Activated CD4-positive, alpha-beta T cell treated with anti-CD3 and anti-CD28 coated beads, Interleukin-2, Interleukin-6, amounts not matched to agents 100 ng/mL and 50 ng/mL, durations not matched to agents 16 hours and 8 hours (primary cell): ENCODE measurements at places on chromosomes 12 and 14.

DNA sequence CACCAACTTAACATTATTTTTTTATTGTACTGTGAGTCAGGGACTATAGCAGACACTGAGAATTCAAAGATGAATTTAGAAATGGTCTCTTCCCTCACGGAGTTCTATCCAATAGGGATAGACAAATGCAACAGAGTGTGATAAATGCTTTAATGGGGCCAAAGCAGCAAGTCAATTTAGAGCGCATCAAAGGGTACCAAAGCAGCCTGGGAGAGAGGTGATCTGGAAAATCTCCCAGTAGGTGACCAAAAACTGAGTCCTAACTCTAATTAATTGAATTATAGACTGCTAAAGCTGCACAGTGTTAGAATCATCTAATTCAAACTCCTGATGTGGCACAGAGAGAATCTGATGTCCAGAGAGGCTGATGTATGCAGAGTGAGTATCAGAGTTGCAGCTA lies 2.6 kb downstream of the LIN7A start:
- no peak for DNase-seq

DNA sequence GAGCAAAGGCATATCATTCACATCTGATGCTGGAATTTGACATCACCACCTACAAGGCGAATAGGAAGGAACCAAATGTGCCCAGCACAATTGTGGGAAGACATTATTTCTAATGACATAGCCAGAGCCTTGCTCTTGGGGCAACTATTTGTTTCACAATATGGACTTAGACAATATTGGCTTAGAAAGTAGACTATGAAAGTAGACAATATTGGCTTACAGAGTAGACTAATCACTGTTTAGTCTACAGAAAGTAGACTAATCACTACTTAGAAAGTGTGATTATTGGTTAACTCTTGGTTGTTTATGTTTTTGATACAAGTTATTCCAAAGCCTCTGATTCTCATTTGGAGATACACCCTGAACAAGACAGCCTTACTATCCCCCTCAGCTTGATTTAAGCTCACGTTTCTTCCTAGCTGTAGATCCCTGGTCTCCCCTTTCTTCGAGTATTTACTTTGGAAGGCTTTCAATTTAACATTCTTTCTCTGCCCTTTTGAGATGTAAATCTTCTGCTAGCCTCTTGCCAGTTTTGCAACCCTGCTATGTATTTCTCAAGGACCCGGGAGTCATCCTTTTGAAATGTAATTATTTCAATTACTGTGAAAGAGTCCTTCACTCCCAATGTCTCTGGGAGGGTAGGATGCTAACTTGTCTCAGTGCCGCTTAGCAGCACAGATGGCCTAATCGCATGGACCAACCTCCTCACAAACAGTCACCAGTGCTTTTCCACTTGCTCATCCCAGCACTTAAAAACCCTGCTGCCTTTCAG lies 843.2 kb downstream of the GALC start:
- no peak for DNase-seq

GRCh38 chr14:28773861-28774691 lies 7.5 kb downstream of the FOXG1 start:
- no peak for DNase-seq

- no peak for DNase-seq
Measured at GRCh38 chr12:79020106-79020505, 155.5 kb downstream of the SYT1 start.

- no peak for DNase-seq
Measured at GRCh38 chr12:27561535-27562350, 37.7 kb downstream of the PPFIBP1 start.

GRCh38 chr12:62891805-62892549 lies 43.0 kb downstream of the PPM1H start:
- peak; percentile 2 for DNase-seq

GRCh38 chr12:97118796-97119375 lies 211.8 kb downstream of the NEDD1 start:
- DNase-seq, result no peak

DNA sequence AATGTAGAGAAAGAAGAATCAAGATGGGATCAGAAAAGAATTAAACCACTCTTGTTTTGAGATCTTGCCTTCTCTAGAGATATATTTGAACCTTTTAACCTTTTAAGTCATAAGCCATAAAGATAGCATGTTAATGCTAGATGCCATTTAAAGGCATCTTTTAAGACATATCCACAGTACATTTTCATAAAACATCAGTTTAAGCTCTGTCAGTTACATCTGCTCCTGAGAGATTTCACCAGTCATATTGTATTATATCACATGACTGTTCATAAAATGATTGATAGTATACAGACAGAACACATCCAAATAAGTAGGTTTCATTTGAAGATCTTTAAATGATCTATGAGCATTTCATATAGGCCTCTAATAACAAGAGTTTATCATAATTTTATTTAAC lies 1238.5 kb downstream of the SLC16A7 start:
- DNase-seq, result no peak
